ENCODE measurements at places on chromosomes 16 and 17.
A peak's percentile ranks its signal among the peaks of the same experiment; 100 is the strongest.

DNA sequence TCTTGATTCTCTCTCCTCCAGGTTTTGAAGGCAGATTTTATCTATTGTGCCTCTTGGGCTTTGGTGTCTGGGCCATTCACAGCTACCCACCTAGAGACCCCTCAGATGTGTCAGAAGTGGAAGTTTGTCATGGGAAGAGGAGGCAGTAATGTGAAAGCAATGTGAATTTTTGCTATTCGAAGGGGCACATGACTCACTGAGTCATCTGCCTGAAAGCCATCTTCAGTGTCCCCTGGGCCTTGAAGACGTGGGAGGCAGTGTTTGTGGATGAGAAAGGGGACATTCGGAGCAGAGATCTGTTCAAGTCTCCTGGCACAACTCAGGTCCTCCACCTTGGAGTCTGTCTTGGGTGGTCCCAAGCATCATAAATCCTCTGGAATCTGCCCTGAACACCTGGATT lies 530.2 kb downstream of the NPIPA7 start:
- no peak for DNase-seq

GRCh38 chr17:62641153-62641552 lies 13.7 kb downstream of the MRC2 start:
- no peak for DNase-seq

- no peak for DNase-seq
Measured at GRCh38 chr17:15510361-15510760, 42.9 kb upstream of the CDRT4 start.

DNA sequence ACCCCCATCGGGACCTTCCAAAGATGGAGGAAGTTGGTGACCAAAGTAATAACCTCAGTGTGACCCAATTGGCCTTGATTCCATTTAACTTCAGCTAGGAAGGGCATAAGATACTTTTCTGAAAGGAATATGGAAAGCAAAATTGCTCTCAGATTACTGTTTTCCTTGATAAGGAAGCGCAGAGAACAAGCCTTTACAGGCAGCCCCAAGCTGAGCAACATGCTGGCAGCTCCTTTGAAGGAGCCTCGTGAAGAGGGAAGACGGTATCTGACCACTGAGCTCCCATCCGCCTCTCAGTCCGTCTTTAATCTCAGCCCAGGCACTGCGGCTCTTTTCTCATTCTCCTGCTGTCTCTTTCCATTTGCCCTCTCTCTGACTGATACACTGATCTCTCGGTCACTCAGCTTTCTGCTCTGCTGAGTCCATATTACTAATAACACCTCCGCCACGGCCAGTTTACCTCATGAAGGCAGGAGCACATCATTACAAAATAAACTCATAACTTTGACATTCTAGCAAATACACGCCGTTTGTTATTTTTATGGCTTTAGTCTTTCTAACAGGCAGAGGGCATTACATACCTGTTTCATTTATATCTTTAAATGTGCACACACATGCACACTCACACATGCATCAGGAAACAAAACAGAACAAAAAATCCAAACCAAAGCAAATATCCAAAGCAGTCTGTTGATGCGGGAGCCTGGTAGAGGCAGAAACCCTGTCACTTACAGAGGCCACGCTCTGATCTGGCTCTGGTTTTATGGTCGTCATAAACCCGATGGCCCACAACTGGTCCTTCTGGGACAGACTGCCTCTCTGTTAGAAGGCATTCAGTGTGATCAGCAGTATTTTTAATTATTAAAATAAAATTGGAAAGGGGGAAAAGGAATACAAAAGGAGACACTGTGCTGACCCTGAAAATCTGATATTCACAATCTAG lies 183.2 kb downstream of the AATF start:
- no peak for DNase-seq

DNA sequence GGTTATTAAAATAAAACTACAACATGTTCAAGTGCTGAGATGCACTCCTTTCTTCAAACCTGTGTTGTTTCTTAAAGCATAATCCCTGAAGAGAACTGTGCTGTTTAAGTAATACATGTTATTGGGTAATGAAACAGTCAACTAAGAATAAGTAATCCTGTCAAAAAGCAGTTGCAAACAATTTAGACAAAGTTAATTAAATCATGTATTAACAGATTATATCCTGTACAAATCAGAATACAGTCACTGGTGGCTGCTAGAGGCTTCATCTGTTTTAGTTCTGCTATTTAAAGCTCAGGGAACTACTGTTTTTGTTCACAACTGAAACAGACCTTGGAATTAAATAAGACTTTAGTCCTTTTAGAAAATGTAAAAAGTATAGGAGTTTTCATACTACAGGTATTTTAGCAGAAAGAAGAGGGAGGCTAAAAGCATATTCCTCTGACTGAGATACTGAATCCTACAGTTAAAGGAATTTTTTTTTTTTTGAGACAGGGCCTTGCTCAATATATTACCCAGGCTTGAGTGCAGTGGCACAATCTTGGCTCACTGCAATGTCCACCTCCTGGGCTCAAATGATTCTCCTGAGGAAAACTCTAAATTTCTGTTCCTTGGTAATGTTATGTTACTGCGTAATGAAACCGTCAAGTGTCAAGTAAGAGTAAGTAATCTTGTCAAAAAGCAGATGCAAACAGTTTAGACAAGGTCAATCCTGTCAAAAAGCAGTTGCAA lies 27.3 kb upstream of the ITGA2B start:
- no peak for DNase-seq

GRCh38 chr16:85229869-85230462 lies 117.7 kb upstream of the CIBAR2 start:
- no peak for DNase-seq

- DNase-seq = no peak
Measured at GRCh38 chr16:1762196-1762878, 9.0 kb downstream of the NME3 start.

GRCh38 chr17:21742326-21742725 lies 50.0 kb downstream of the KCNJ18 start:
- DNase-seq = no peak

DNA sequence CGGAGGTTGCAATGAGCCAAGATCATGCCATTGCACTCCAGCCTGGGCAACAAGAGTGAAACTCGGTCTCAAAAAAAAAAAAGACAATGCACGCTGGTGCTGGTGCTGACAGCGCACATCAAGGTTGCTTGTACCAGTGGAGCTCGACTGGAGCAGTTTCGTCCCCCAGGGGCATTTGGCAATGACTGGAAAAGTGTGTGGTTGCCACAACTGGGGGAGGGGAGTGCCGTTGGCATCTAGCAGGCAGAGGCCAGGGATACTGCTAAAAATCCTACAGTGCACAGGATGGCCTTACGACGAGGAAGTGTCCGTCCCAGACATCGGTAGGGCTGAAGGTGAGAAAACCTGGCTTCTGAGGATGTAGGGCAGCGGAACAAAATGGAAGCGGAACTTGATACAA lies 2.4 kb downstream of the MEAK7 start:
- no peak for DNase-seq

DNA sequence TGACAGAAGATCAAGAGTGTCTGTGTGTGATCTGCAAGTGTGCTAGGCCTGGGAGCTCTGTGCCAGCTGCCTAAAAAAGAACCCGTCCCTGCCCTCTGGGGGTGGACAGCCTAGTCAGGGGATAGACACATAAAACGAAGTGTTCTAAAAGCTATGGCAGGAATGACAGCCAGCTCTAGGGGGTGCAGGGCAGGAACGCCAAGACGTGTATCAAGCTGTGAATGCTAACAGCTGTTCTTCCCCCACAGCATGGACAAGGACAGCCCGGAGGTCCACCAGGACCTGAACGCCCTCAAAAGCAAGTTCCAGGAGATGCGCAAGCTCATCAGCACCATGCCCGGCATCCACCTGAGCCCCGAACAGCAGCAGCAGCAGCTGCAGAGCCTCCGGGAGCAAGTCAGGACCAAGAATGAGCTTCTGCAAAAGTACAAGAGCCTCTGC lies 5.1 kb downstream of the RASD1 start:
- no peak for DNase-seq

DNA sequence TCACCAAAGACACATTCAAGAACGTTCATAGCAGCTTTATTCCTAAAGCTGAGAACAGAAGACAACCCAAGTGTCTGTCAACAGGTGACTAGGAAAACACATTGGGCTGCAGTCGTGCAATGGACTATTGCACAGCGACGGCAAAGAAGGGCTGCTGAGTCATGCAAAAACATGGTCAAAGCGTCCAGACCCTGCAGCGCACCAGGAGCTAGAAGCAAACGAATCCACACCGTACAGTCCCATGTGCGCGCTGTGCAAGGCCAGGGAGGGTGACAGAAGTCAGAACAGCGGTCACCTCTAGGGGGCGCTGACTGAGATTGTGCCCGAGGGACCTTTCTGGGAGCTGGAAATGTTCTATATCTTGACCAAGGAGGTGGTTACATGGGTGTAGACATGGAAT lies 266.4 kb downstream of the MAF start:
- no peak for DNase-seq

- no peak for DNase-seq
Measured at GRCh38 chr16:89883346-89884040, 10.1 kb downstream of the TCF25 start.

DNA sequence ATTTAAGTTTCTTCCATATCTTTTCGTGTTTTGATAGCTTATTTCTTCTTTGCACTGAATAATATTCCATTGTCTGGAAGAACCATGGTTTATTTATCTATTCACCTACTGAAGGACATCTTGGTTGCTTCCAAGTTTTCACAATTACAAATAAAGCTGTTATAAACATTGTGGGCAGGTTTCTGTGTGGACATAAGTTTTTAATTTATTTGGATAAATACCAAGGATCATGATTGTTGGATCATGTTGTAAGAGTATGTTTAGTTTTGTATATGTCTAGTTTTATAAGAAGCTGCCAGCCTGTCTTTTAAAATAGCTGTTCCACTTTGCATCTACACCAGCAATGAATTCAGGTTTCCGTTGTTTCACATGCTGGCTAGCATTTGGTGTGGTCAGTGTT lies 339.4 kb downstream of the CDH11 start:
- no peak for DNase-seq

GRCh38 chr17:2435862-2436261 lies 35.0 kb upstream of the MNT start:
- DNase-seq = no peak

- no peak for DNase-seq
Measured at GRCh38 chr16:75789237-75789636, 62.9 kb upstream of the CPHXL start.

DNA sequence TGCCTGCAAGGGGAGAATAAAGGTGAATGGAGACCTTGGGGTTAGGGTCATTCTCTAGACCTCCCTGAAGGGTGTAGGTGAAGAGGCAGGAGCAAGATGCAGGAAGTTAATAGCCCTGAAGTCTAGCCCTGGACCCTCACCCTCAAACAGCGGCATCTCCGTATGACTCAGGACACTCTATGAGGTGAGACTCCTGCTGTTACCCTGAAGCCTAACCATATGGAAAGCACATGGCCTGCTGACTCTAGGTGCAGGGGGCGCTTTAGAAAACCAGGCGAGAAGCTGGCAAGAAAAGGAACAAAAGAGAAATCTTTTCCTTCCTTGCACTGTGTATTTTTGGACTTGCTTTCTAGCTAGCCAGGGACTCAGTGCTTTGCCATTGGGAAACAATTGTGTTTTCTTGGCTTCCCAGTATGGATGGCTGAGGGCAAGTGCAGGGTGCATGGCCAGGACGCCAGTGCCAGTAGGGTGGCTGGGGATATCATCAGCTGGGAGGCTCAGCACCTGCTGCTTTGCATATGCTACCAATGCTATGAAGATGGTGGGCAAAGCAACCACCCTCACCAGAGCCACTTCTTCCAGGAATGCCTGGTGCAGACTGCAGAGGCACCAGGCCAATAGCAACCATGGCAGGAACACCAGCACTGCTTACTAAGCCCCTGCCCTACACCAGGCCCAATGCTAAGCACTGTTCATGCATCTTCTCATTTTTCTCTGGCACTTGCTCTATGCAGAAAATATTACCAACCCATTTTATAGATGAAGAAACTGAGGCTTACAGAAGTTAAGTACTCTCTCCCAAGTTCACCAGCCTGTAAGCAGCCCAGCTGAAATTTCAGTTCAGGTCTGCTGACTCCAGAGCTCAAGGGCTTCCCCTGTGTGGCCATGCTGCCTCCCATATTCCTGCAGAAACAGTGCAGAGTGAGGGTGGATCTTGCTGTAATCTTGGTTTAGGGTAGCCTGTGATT lies 425.1 kb downstream of the SLC39A11 start:
- DNase-seq = no peak

- no peak for DNase-seq
Measured at GRCh38 chr16:11004973-11005610, 60.7 kb downstream of the CLEC16A start.

- DNase-seq = peak; percentile 15
Measured at GRCh38 chr16:86519649-86520316, 9.5 kb downstream of the FOXF1 start.

- DNase-seq = no peak
Measured at GRCh38 chr16:10078541-10078949, 103.7 kb downstream of the GRIN2A start.

DNA sequence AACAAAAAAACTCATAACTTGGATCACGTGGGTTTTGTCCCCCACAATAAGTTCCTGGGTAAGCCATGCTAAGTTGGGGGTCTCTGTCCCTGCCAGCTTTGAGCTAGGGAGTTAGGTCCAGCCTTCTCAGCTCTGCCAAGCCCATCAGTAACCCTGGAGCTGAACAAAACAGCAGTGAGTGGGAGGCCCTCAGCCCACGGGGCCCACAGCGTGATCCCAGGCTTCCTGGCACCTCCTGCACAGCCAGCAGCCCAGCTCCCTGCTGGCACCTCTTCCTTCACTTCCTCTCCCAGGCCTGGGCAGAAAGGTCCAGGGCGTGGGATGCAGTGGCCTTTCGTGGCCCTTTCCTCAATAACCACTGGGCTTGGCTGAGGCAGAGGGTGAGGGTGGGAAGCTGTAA lies 35.5 kb upstream of the CDC42EP4 start:
- no peak for DNase-seq

DNA sequence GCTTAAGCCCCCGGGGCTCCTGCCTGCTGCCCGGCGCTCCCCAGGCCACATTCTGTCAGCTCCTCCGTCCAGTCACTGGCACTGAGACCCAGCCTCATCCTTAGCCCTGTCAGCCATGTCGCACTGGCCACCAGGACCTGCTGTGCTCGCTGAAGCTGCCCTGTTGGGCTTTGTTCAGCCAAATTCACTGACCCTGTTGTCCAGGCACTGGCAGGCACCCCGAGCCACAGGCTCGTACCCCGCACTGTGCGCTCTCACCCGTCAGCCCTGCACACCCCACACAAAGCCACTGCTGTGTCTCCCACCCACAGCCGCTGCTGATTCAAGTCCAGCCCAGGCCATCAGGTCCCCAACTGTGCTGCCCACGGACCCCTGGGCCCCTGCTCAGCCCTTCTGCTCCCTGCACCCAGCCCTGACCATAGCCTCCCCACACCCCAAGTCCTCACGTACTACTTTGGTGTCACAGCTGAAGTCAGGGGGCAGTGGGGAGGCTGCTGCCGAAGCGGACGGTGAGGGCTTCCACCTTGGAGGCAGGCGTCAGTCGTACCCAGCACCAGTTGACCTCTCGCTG lies 131.5 kb upstream of the CHMP6 start:
- no peak for DNase-seq

GRCh38 chr17:63041251-63041650 lies 75.2 kb downstream of the TANC2 start:
- no peak for DNase-seq

Measured in stimulated activated CD8-positive, alpha-beta memory T cell treated with anti-CD3 and anti-CD28 coated beads, Interleukin-15, amount 100 ng/mL, for 4 hours (primary cell).